ENCODE measurements at places on chromosomes 16 and 17.

GRCh38 chr16:49857423-49858181 is 1.7 kb upstream of the ZNF423 start:
- peak; percentile 38 for DNase-seq

DNA sequence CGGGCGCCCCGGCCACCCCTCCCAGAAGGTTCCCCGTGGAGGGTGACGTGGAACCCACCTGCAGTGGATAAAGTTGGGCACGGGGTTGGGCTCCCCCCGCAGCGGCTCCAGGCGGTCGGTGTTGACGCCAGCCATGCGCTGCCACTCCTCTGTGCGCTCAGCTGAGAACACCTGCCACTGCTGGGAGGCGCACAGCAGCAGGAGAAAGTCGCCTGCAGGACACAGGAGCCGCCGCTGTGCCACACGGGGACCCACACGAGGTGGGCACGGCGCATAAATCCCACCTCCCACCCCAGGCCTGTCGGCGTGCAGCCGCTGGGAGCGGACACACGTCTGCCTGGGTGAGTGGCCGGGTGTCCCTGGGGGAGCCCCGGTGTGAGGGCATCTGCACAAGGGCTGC is 20.7 kb downstream of the CTU2 start:
- DNase-seq, result no peak

- DNase-seq, result no peak
Observed at GRCh38 chr17:15657868-15658267, 26.2 kb downstream of the TRIM16 start.

- DNase-seq, result no peak
Observed at GRCh38 chr16:85995541-85996423, 96.8 kb downstream of the IRF8 start.

DNA sequence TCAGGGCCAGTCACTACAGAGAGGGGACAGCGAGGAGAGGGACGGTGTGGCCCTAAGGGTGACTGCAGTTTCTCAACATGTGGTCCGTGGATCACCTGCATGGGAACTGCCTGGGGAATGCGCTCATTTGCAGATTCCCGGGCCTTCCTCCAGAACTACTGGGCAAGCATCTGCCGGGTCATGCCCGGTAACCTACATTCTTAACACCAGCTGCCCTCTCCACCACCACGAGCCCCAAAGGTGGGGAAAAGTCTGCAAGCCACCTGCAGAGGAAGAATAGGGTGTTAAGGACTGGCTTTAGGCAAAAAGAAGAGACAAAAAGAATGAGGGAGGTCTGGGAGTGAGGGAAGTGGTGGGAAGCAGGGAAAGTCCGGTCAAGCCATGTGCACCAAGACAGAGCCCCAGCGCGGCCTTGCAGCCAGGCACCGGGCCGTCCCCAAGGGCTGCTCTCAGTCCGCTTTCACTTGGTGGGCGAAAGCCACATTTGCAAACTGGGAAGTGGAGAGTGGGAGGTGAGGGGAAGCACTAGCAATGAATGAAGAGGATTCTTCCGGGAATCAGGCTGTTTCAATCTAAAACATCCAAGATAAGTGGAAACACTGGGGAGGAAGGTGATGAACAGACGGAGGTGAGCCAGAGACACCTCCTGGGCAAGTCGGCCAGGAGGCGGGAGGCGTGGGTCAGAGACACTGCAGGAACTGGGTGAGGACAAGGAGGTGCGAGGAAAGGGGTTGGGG is 70.3 kb downstream of the N4BP1 start:
- no peak for DNase-seq

DNA sequence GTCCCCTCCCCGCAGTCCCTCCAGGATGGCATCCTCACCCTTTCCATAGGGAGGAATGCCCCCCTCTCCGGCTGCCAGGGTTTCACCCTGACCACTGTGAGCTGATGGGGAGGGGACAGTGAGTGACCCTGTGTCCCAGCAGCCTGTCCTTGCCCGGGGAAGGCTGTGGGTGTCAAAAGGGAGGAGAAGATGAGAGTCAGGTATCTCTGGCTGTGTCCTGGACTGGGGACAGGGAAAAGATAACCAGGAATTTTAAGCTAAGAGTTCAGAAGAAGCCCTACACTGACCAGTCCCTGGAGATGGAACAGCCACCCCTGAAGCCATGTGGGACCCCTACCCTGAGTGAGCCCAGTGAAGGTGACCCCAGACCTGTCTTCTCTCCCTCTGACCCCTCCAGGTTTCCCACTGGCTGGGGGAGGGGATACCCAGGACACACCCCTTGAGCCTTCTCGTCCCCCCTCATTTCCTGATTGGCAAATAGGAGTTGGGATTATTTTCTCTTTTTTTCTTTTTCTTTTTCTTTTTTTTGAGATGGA is 11.3 kb downstream of the NAT9 start:
- no peak for DNase-seq

DNA sequence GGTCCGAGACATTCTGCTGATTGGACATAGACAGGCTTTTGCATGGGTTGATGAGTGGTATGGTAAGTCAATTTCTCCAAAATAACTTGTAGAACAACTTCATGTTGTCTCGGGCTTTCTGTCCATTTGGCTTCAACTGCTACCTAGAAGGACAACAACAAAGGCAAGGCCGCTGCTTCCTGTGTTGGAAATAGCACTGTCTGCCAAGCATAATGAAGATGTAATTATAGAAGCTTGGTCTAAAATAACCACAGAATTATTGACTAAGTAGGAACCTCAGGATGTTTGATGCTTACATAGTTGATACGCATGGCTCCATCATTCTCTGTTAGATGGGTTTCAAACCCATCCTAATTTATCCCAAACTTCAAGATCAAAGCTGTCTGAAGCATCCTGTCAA is 42.3 kb upstream of the NOL11 start:
- no peak for DNase-seq

DNA sequence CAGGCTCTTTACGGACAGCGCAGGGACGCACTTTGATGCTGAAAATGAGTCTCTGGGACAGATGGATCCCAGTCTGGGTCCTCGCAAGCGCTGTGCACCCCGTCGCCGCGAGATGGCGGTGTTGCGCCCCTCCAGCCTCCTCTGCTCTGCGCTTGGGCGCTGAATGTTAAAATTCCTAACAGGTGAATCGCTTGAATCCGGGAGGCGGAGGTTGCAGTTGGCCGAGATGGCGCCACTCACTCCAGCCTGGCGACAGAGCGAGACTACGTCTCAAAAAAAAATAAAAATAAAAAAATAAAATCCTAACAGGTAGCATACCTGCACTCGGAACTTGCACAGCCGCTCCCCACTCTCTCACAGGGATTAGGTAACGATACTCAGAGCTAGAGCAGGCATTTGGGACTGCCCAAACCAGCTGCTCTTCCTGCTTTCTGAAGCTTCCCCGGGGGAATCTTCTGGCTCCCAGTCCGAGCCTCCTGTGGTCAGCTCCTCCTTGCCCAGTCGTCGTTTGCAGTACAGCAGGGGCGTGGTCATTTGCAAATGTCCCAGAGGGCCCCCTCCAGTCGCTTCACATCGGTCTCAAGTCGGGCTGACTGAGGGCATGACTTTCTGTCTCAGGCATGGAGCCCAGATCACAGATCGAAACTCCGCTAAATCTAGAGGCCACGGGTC is 26.2 kb upstream of the OSGIN1 start:
- DNase-seq, result peak; percentile 8

GRCh38 chr16:24499193-24499814 is 40.1 kb upstream of the RBBP6 start:
- DNase-seq, result peak; percentile 27

GRCh38 chr17:71580220-71580619 is 540.6 kb upstream of the SOX9 start:
- DNase-seq, result no peak

DNA sequence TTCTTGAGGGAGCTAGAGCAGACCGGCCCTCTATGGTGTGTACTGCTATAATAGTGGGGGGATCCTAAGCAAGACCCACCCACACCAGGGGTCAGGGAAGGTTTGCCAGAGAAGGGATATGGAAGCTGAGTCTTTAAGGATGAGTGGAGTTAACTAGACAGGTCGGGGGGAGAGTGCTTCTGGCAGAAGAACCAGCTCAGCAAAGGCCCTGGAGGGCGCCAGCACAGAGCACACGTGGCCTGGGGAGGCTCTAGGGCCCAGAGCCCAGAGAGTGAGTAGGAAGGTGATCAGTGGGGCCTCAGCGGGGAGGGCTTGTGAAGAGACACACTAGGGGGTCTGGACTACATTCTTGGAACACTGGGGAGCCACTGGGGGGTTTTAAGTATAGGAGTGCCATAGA is 21.1 kb downstream of the NGFR start:
- DNase-seq, result no peak

DNA sequence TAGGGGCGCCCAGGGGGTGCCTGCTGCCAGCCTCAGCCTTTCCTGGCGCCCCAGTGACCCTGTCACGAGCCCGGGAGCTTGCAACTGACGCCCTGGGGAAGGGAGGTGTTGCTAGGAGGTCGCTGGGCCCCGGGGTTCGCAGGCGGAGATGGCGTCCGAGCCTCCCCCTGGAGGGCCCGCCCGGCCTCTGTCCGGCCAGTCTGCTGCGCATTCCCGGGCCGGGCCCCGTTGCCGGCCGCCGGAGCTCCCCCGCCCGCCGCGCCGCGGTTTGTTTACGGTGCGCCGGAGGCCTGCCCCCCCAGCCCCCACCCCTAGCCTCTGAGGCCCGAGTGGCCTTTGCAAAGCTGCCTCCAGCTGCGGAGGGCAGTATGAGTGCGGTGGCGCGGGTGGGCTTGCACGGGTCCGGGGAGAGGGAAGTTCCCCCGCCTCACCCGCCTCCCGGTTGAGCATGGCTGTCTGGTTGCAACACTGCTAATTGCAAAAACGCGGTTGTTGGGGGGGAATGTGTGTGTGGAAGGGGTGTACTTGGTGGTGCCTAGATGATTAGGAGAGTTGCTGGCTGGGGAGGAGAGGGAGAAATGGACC is 514 bp downstream of the THRA start:
- DNase-seq, result no peak

GRCh38 chr16:24328835-24329452 is 72.8 kb downstream of the CACNG3 start:
- DNase-seq, result no peak

- no peak for DNase-seq
Observed at GRCh38 chr17:2023692-2024571, 1.2 kb downstream of the RTN4RL1 start.

GRCh38 chr16:12458591-12459358 is 344.9 kb downstream of the CPPED1 start:
- peak; percentile 16 for DNase-seq

DNA sequence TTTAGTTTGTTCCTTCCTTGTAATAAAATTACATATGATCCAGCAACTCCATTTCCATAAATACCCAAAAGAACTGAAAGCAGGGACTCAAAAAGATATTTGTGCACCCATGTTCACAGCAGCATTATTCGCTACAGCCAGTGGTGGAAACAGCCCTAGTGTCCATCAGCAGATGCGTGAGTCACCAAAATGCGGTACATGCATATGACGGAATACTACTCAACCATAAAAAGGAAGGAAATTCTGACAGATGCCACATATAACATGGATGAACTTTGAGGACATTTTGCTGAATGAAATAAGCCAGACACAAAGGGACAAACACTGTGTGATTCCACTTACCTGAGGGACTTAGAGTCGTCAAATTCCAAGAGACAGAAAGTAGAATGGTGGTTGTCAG is 9.1 kb upstream of the SLC47A2 start:
- no peak for DNase-seq

GRCh38 chr17:19454074-19454473 is 43.0 kb downstream of the RNF112 start:
- DNase-seq, result no peak

- DNase-seq, result no peak
Observed at GRCh38 chr16:30805370-30806169, 18.6 kb upstream of the ZNF629 start.

- no peak for DNase-seq
Observed at GRCh38 chr16:82062645-82063058, 27.6 kb downstream of the HSD17B2 start.

GRCh38 chr16:85767531-85767930 is 16.6 kb upstream of the C16orf74 start:
- DNase-seq, result no peak

GRCh38 chr17:30858556-30859250 is 26.9 kb downstream of the ATAD5 start:
- DNase-seq, result no peak

- DNase-seq, result no peak
Observed at GRCh38 chr17:81939881-81940385, 2.8 kb upstream of the PYCR1 start.

GRCh38 chr16:80459966-80460365 is 80.8 kb upstream of the DYNLRB2 start:
- no peak for DNase-seq

DNA sequence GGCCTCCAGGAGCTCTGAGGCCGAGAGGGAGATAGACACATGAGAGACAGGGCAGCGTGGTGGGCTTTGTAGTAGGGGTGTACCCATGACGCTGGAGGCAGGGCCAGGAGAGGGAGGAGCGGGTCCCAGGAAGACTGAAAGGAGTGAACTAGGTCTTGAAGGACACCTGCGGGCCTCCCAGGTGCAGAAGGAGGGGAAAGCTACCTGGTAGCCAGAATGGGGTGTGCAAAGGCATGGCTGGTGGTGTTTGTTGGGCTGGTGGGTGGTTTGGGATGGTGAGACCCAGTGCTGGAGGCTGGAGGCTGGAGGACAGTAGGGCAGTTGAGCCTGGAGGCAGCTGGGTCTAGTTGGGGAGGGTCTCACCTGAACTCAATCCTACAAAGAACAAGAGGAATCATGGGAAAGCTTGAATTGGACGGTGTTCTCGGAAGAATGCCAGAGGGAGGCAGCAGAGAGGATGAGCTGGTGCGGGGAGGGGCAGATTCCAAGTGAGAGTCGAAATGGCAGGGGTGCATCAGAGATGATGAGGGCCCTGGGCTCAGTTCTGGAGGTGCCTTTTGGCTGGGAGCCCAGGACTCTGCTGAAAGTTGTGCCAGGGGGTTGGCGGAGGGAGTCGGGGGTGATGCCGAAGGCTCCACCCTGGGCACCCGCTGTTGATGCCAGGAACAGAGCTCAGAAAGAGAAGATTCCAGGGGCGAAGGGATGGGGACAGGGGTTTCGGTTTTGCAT is 21.2 kb downstream of the C1QTNF1 start:
- DNase-seq, result no peak

DNA sequence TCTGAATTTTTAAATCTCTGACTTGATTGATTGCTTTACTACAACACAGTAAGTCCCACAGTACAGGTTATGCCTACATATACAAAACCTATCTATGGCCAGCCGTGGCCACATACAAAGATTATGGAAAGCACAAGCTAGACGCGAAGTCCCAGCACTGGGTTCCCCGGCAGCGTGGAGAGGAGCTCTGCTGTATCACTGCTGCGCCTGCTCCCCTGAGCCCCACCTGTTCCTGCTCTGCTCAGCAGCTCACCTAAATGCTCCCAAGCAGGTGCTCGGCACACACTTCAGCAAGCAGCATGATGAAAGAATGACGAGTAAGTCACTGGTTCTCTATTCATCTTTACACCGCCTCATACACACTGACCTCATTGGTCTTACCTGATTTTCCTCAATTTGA is 20.6 kb downstream of the ZDHHC7 start:
- no peak for DNase-seq

GRCh38 chr16:79162977-79163376 is 437.6 kb downstream of the MAF start:
- no peak for DNase-seq

All from Jurkat, Clone E6-1 (cell line).